Forelimb muscle (tissue), 1 donor: ENCODE measurements at places on chromosomes 2 and 18. TPM values are rescaled to one million over a fixed set of nuclear protein-coding genes. Genes with fewer than 3 reads are reported as not detected.

CHRNG gene
- polyA plus RNA-seq: 160 TPM

IFIH1 gene
- polyA plus RNA-seq: 2.3 TPM

SLC39A10 gene
- polyA plus RNA-seq: 21.3 TPM

GCKR gene
- not detected for polyA plus RNA-seq

LANCL1 gene
- polyA plus RNA-seq: 52.4 TPM

REG3G gene
- polyA plus RNA-seq: not detected

KLHL14 gene
- polyA plus RNA-seq: 0.08 TPM

ACVR2A gene
- polyA plus RNA-seq: 20.2 TPM

HOXD3 gene
- polyA plus RNA-seq: 3.3 TPM
